ENCODE measurements at places on chromosomes 3 and 15.

DNA sequence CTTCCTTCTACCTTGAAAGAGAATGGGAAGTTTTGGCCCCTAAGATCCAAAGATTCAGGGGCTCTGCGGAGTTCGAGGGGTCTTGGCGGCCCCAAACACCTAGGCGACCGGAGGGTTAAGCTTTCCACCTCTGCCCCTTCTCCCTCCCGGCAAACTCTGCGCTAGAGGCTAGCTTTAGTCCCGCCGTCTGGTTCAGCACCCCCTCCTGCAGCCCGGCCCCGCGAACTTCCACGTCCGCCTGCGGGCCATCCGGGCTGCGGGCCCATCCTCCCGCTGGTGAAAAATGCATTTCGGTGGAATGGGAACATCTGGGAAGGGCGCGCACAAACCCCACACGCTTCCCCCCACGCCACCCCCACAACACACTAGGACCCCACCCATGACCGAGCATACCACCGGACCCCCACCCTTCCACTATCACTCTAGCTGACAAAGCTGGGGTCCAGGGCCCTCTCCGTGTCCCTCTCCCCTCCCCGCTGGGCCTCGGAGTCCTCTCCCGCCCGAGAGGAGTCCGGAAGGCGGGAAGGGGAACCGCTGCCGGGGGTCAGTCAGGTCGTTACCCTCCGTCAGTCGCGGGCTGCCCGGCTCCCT, 1.0 kb downstream of the SHOX2 start:
- DNase-seq: no peak

GRCh38 chr15:59738676-59739075, 49.6 kb upstream of the BNIP2 start:
- DNase-seq: no peak

DNA sequence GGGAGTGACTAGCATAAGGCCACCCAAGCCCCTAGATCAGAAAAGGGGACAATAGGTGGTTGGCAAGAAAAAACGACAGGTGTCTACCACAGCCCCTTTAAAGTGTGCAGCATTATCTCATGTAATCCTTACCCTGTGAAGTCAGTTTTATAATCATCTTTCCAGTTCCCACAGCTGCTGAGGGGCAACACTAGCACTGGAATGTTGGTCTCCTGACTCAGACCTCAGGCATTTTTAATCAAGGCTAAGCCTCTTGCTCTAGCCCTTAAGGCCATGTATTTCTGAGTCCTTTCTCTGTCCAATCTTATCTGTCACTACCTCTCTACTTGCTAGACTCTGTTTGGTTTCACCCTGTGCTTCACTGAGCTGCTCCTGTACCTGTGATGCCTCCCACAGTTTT, 171.7 kb downstream of the TLE3 start:
- no peak for DNase-seq

DNA sequence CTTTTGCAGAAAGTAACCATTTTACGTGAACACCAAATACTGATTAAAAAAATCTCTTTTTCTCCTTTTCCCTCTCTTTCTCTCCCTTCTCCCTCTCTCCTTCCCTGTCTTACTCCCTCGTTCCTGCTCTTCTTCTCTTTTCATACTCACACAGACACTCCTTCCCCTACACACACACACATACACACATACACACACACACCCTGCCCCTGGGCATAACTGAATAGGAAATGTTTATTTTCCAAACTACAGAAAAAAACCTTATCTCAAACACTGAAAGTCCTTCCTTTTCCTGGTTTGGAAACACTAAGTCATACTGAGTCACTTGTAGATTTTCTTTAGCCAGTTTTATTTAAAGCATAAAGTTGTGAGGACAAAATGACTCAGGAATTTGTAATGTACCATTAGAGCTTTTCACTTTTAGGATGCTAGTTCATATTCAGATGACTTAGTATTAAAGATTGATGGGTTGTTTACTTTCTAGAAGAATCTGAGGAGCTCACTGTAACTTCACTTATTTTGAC, 62.4 kb downstream of the MBNL1 start:
- DNase-seq: no peak

- DNase-seq: no peak
Measured at GRCh38 chr15:41207687-41208448, 22.7 kb downstream of the EXD1 start.

GRCh38 chr3:64188810-64189560, 36.3 kb downstream of the PRICKLE2 start:
- no peak for DNase-seq
